ENCODE measurements at places on chromosomes 7 and 10.

DNA sequence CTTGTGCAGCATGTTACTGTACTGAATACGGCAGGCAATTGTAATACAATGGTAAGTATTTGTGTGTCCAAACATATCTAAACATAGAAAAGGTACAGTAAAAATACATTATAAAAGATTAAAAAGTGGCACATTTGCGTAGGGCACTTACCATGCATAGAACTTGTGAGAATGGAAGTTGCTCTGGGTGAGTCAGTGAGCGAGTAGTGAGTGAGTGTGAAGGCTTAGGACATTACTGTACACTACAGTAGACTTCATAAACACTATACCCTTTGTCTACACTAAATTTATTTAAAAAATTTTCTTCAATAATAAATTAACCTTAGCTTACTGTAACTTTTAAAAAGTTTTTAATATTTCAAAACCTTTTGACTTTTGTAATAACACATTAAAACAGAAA lies 37.5 kb downstream of the BPGM start:
- no peak for DNase-seq

DNA sequence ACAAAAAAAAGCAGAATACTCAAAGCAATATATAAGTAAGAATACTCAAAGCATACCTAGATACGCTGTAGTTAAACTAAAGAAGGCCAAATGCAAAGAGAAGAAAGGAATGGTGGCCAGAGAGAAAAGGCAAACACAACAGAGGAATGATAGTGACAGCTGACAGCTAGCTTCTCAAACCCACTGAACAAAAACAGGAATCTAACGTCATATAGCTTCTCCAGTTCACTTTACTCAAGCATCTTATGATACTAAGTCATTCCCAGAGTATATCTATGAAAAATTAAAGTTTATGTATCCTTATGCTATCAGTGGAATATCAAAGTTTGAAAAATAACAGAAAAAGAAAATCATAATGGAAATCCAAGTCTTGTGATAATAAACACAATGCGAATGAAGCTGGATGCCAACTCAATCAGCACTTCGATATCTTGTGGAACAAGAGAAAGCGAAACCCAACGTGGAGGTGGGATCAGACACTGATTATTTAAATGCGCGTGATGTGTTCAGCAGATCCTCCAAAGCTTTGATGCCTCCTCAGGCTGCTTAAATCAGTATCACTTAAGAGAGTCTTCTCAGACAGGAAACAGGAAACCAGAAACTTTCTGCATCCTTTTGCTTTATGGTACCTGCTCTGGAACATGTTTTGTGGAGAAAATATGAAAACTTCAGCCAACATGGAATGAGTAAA lies 102.8 kb downstream of the PIP4K2A start:
- no peak for DNase-seq

- DNase-seq = no peak
Observed at GRCh38 chr10:114282526-114282925, 43.5 kb downstream of the VWA2 start.

- DNase-seq = no peak
Observed at GRCh38 chr10:73493781-73494180, 2.0 kb downstream of the PPP3CB start.

DNA sequence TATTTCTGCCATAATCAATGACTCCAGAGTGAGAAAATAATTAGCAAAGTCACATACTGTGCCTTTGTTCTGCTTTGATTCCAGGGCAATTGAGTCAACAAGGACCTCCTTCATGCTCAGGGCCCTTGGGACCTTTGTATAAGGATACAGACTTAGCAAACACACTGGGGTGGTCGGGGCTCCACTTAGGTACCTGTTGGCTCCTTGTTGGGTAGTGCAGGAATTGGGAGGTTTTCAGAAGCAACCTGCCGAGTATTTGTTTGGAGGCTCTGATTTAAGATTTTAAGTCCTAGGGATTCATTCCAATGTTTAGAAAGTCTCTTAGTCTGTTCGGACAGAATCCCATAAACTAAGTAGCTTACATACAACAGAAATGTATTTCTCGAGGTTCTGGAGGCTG lies 3.0 kb downstream of the ADCK2 start:
- no peak for DNase-seq
